ENCODE measurements at places on chromosomes 16 and 17. TPM values are rescaled to one million over a fixed set of nuclear protein-coding genes. Genes with fewer than 3 reads are reported as not detected.

Gene RASD1
- 250 TPM for total RNA-seq

Gene ARL2BP
- total RNA-seq: 63.8 TPM

Gene GNGT2
- 1.2 TPM for total RNA-seq

DNA sequence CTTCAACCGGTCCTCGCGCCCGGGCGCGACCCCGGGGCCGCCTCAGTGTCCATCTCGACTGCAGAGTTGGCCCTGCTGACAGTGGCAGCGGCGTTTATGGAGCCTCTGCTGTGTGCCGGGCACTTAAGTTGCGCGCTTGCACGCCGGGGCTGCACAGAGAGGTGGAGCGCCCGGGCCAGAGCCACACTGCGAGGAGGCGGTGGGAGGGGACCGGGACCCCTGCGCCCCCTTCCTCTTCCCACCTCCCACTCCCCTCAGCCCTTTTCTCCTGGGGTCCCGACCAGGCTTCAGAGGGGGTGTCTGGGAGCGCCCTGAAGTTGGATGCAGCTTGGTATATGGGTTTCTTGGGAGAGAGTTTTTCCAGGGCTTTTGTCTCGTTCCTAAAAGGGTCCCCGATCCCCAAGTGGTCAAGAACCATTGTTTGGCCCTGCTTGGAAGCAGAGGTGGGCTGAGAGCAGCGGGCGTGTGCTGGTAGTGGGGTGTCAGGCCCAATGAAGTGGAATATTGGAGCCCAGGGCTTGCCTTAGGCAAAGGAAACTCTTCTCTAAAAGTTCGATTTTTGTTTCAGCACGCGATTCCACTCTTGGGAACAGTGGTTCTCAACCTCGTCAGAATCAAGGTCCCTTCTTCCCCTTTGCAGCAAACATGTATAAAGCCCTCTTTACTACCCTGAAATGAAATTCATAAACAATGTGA lies 605 bp downstream of the MRTFB start:
- no peak for DNase-seq

DNA sequence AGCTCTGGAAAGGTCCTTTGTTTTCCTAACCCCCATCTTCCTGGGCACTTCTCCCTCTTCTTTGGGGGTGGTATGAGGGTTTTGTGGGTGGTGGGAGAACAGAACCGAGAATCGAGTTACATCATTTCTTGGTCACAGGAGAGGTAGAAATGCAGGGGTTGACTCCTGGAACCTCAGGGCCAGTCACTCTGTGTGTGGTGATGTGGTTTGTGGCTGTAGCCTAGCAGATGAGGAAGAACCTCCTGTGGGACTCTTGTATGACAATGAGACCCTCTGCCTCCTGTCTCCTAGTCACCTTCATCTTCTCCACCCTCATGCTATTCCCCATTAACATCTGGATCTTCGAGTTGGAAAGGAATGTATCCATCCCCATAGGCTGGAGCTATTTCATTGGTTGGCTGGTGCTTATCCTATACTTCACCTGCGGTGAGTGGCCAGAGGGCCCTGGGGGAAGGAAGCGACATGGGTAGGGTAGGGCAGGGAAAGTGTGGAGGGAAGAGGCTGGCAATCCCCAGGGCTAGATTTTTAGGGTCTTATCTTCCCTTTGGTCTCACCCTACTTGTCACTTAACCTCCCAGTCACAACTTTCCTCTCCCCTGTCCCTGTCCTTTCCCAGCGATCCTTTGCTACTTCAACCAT lies 5.5 kb downstream of the ODF4 start:
- DNase-seq: no peak

- DNase-seq: no peak
These were observed 138.4 kb upstream of the GSE1 start for GRCh38 chr16:85474621-85475217.

- DNase-seq: no peak
These were observed 11.9 kb upstream of the CCDC182 start for GRCh38 chr17:57756951-57757350.

GRCh38 chr16:48085729-48086128 lies 70.1 kb downstream of the ABCC12 start:
- no peak for DNase-seq

Data from tibial nerve (tissue), 4 donors.